WERI-Rb-1 (cell line): ENCODE measurements at places on chromosomes 2 and 18.

DNA sequence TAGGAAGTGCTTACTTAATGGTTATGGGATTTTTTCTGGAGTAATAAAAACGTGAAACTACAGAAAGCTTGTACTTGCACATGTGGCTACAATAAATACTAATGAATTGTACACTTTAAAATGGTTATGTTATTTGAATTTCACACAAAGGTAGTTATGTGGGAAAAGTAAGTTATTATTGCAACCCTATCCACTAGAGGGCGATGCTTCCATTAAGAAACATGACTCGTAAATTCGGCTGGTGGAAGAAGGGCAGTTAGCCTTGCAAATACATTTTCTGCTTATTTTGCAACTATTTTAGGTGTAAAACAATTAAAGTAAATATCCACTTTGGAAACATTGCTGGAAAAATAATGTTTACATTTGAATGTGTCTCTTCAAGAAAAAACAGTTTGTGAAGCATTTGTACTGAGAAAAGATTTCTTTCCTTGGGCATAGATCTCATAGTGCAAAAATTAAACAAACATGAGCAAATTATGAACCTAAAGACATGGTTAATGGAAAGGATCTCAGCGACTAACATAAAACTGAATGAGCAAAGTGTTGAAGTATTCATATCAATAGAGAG, 68.1 kb upstream of the CSRNP3 start:
- no peak for DNase-seq

GRCh38 chr2:40394597-40394996, 57.3 kb downstream of the SLC8A1 start:
- no peak for DNase-seq

GRCh38 chr2:86170449-86170848, 24.8 kb downstream of the IMMT start:
- no peak for DNase-seq

GRCh38 chr2:172339371-172340010, 87.9 kb upstream of the ITGA6 start:
- no peak for DNase-seq
